ENCODE measurements at places on chromosomes 13 and 19.
A peak's percentile ranks its signal among the peaks of the same experiment; 100 is the strongest.

DNA sequence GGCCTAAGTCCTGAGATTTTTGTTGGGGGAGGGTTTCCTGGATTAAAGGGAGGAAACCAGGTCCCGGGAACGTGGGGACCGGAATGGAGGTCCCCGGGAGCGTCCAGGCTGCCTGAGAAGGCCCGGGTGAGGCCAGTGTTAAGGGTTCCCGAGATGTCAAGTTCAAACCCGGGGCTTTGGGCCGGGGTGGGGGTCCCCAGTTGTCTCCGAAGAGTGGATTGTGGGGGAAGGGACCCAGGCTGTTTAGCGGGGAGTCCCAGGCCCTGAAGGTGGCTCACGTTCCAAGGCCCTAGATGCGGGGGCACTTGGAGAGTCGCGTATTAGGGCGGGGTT, 262 bp downstream of the COX7A1 start:
- DNase-seq: no peak

GRCh38 chr19:47239610-47240296, 8.8 kb upstream of the BBC3 start:
- DNase-seq: peak; percentile 61

GRCh38 chr19:44875666-44876451, 15.2 kb upstream of the TOMM40 start:
- no peak for DNase-seq

DNA sequence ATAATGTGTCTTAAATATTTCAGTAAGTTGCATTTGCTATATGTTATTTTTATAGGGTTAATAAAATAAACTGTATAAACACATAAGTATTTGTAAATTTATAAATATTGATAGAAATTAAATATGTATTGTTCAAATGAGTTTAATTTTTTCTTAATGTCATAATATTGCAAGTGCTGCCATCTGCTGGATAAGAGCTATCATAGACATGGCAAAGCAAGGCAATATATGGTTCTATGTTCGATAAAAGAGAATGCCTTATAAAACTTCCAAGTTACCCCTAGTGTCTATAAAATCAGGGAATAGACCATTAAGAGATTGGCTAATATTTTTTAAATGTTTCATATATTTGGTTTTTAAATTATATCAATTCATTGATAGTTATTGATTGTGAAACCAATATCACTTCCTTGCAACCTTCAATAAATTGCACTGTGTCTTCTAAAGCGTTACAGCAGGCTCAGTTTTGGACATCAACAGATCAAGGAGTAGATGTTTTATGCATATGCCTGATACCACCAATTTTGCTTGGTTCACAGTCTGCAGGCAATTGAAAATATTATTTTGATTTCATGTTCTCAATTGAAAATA, 29.0 kb upstream of the SLITRK6 start:
- DNase-seq: no peak

GRCh38 chr13:98595134-98595533, 18.2 kb upstream of the STK24 start:
- DNase-seq: no peak

DNA sequence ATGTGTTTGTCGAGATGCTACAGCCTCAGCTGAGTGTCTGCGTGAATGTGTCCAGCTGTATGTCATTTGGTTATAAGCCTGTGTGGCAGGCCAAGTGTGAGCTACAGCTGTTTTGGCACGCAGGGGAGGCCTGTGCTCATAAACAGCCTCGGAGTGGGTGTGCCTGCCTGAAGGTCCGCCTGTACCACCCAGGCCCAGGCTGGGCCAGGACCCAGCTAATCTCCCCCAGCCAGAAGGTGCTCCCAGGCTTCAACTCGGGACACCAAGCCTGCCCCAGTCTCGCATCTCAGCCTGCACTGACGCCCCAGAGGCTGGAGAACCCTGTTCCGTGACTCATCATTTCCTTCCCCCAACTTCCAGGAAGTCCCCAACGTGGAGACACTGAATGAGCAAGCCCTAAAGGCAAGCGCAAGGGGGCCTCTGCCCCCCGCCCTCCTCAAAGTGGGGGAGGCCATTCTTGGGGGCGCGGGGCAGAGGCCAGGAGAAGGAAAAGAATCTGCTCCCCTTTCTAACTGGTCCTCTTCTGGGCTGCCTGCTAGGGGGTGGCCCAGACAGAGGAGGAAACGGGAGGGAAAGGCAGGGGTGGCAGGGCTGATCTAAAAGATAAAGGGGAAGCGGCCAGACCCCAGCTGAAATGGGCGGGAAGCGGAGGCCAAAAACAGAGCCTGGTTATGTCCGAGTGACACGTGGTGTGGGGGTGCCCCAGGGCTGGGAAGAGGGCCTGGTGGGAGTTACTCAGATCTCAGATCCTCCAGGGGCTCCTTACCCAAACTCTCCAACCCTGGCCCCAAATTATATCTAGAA, 2.0 kb downstream of the SLC1A5 start:
- DNase-seq: peak; percentile 87

- no peak for DNase-seq
Observed at GRCh38 chr19:46404055-46404752, 9.2 kb downstream of the CCDC8 start.

- no peak for DNase-seq
Observed at GRCh38 chr19:3269916-3270671, 45.6 kb downstream of the CELF5 start.
